ENCODE measurements at places on chromosomes 2 and 18.

DNA sequence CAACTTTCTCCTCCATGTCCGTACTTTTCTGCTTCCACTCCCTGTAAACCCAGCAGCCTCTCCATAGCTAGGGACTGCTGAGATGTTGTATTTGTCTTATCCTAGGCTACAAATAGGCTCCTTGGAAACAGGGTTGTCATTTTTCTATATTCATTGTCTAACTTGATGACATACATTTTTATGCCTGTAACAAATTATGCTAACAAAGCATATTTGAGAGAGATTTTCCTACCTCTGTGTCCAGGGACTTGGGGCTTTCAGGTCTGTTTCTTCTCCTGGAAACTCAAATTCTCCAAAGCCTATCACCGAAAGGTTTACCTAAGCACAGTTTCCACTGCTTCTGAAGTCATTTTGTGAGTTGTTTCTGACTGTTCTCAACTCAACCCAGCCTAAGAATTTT is 102.7 kb downstream of the UBE2E3 start:
- DNase-seq = no peak

DNA sequence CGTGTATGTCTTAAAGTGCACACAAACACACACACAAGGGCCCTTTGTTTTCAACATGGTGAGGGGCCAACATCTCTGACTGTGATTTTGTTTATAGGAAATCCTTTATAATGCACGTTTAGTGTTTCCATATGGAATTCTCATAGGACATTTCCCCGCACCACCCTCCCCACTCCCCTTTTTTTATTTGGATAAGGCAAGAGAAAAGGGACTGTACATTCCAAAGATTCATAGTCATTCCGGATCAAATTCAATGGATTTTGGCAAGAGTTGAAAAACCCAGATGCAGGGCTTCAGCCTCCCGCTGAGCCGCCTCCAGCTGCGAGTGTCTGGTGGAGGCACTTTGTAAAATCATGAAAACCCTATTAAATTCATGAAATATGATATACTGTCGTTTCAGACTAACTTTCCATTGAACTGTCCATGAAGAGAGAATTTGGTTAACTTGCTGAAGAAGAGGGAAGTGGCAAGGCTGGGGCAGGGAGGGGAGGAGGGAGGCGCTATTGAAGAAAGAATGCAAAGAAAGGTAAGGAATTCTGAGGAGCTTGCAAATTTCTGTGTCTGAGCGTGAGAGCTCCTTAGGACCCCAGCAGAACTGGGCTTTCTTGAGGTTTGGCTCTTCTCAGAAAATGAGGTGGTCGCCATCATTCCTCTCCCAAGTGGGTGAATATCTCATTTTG is 25.8 kb upstream of the SLC14A2 start:
- DNase-seq = no peak

- DNase-seq = no peak
Measured at GRCh38 chr2:23499439-23499838, 114.5 kb downstream of the KLHL29 start.

GRCh38 chr2:99863236-99863902 is 279.0 kb downstream of the AFF3 start:
- no peak for DNase-seq

Measured in transverse colon (tissue), 4 donors.